Stomach (tissue), 19 donors: ENCODE measurements at places on chromosomes 7 and 10. TPM values are rescaled to one million over a fixed set of nuclear protein-coding genes. Genes with fewer than 3 reads are reported as not detected.

DNA sequence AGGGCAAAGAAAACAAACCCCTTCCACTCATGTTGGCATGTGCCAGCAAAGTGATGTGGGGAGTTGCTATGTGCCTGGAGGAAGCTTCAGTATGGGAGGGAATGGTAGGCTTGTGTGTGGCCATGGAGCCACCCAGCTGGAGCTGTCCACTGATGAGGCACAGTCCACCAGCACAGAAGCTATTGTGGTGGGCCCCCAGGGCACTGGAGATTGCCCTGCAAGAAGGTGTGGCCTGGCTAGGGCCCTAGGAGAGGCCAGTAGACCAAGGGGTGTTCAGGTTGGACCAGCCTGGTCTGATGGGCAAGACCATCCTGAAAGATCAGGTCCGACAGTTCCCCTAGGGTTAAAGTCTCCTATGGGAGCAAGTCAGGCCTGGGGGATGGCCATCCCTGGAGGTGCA lies 22.1 kb upstream of the KEL start:
- H3K4me3 ChIP-seq, result no peak overlapping the region
- no peak overlapping the region for H3K27ac ChIP-seq
- no peaks in the 10 kb centered on the region for H3K36me3 ChIP-seq
- no peak for DNase-seq
- H3K4me1 ChIP-seq, result no peaks in the 10 kb centered on the region

- H3K4me1 ChIP-seq, result no peaks in the 10 kb centered on the region
- H3K27ac ChIP-seq, result no peak overlapping the region
- no peaks in the 10 kb centered on the region for H3K27me3 ChIP-seq
- H3K36me3 ChIP-seq, result no peaks in the 10 kb centered on the region
These were observed 238.8 kb downstream of the BAMBI start for GRCh38 chr10:28915989-28916588.

GRCh38 chr10:91694170-91694794 lies 61.4 kb upstream of the PPP1R3C start:
- no peak overlapping the region for H3K27ac ChIP-seq
- no peaks in the 10 kb centered on the region for H3K27me3 ChIP-seq
- no peak for DNase-seq
- no peaks in the 10 kb centered on the region for H3K36me3 ChIP-seq
- H3K4me3 ChIP-seq, result no peak overlapping the region

DNA sequence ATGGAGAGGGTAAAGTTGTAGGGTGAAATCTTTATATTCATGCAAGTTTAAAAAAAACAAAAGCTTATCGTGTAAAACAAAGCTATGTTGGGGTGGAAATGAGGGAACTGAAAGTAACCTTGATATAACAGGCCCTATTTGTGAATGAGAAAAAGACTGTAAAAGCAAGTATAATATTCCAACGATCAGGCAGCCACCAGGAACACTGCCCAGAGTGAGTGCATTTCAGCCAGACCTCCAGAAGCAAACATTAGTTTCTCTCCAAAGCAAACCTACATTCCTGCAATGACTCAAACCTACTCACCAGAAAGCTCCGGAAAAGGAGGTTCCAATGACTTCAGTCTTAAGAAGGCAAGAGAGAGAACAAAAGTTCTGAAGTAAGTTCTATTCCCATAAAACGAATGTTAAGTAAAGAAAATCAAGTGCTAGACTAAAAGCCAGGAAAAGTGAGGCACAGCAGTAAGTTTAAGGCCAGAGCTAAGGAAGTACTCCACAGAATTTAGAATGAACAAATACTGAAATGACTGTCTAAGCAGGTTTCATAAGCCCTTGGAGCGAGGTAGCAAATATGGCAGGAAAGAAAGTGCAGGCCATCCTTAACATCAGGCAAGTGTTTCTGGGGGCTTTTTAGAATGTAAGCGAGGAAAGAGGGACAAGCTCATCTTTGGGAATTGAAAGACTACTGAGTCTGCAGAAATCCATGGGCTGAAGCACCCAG lies 493.1 kb downstream of the XPNPEP1 start:
- no peak overlapping the region for H3K4me3 ChIP-seq
- H3K27ac ChIP-seq, result no peak overlapping the region
- H3K27me3 ChIP-seq, result no peaks in the 10 kb centered on the region
- H3K36me3 ChIP-seq, result no peaks in the 10 kb centered on the region

DNA sequence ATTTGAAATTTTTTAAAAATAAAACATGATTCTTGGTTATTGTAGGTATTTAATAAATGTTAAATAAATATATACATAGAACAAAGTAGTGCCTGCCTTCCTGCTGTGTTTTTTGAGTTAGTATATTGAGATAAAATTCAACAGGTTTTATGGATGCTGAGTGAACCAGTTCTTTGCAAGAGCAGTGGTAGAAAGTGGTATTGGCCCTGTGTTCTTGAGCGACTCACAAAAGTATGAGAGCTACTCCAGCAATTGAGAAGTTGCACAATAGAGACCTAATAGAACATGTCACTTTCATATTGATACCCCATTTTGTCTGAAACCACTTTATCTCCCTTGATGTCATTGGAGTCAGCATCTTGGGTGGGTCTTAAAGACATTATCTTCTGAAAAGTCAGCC lies 32.6 kb upstream of the GJD4 start:
- H3K27me3 ChIP-seq, result no peaks in the 10 kb centered on the region
- no peaks in the 10 kb centered on the region for H3K4me1 ChIP-seq
- H3K36me3 ChIP-seq, result peaks cover 62% of the 10 kb centered on the region
- H3K27ac ChIP-seq, result no peak overlapping the region

- H3K4me3 ChIP-seq, result peak within 1 kb of the TSS; percentile 50
- DNase-seq, result peak; percentile 64
- no peaks in the 10 kb centered on the region for H3K36me3 ChIP-seq
- H3K4me1 ChIP-seq, result peaks cover 12% of the 10 kb centered on the region
These were observed at the start of gene TMEM140 for GRCh38 chr7:135147899-135148721. Gene TMEM140, plus strand, starts transcription at chr7:135148072. Its CDS starts 16,370 bp downstream, at chr7:135164442.

Gene LIPF
- 2,926 TPM for total RNA-seq

Gene PNLIPRP3
- not detected for total RNA-seq

Gene KCNMA1
- 155 TPM for total RNA-seq

Gene CLRN3
- 1.7 TPM for total RNA-seq
